Natural killer cell treated with Interleukin-12 subunit alpha and Interleukin-12 subunit beta and Interleukin-15 and Interleukin-18, amount 100 ng/mL, for 72 hours (primary cell): ENCODE measurements at places on chromosomes 12 and 14. TPM values are rescaled to one million over a fixed set of nuclear protein-coding genes. Genes with fewer than 3 reads are reported as not detected.

- no peaks in the 10 kb centered on the region for H3K36me3 ChIP-seq
- DNase-seq = no peak
- peak overlapping the region; percentile 90 for H3K27ac ChIP-seq
Measured at GRCh38 chr14:93333631-93334103, 831 bp upstream of the BTBD7 start.

- H3K27ac ChIP-seq = peak overlapping the region; percentile 75
- H3K36me3 ChIP-seq = no peaks in the 10 kb centered on the region
- peaks cover 53% of the 10 kb centered on the region for H3K4me1 ChIP-seq
- peak overlapping the region; percentile 97 for H3K4me3 ChIP-seq
- H3K27me3 ChIP-seq = no peaks in the 10 kb centered on the region
Measured at GRCh38 chr12:122081083-122081696, 2.6 kb downstream of the MLXIP start.

GRCh38 chr12:132194556-132194955, 50.3 kb downstream of the NOC4L start:
- no peaks in the 10 kb centered on the region for H3K27me3 ChIP-seq
- H3K4me1 ChIP-seq = no peaks in the 10 kb centered on the region
- no peak overlapping the region for H3K27ac ChIP-seq
- DNase-seq = no peak
- no peak overlapping the region for H3K4me3 ChIP-seq
- H3K36me3 ChIP-seq = no peaks in the 10 kb centered on the region

DNA sequence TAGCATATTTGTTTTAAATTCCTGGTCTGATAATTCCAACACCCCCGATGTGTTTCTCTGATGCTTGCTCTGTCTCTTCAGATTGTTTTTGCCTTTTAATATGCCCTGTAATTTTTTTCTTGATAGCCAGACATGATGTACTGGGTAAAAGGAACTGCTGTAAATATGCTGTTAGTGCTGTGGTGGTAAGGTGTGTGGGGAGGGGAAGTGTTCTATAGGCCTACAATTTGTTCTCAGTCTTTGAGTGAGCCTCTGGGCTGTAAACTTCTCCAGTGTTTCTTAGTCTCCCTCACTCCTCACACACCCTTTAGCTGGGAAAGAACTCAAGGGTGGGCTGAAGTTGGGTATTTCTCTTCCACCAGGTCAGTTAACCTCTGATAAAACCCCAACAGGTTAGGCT, 147.0 kb upstream of the OR4E1 start:
- no peak overlapping the region for H3K4me3 ChIP-seq
- peaks cover 6% of the 10 kb centered on the region for H3K4me1 ChIP-seq
- no peak for DNase-seq
- H3K27me3 ChIP-seq = peaks cover 38% of the 10 kb centered on the region
- H3K27ac ChIP-seq = no peak overlapping the region

OAS2 gene
- 59.2 TPM for total RNA-seq

- H3K4me3 ChIP-seq = no peak overlapping the region
- H3K27me3 ChIP-seq = no peaks in the 10 kb centered on the region
- H3K36me3 ChIP-seq = peaks cover 6% of the 10 kb centered on the region
- no peak overlapping the region for H3K27ac ChIP-seq
- DNase-seq = no peak
- H3K4me1 ChIP-seq = no peaks in the 10 kb centered on the region
Measured at GRCh38 chr14:35708062-35708461, 101.0 kb downstream of the RALGAPA1 start.

KRT74 gene
- not detected for total RNA-seq

GRCh38 chr14:74571901-74572725, 39.9 kb downstream of the LTBP2 start:
- H3K4me1 ChIP-seq = peaks cover 35% of the 10 kb centered on the region
- no peaks in the 10 kb centered on the region for H3K36me3 ChIP-seq
- DNase-seq = no peak
- peaks cover 77% of the 10 kb centered on the region for H3K27me3 ChIP-seq
- peak overlapping the region; percentile 64 for H3K4me3 ChIP-seq
- peak overlapping the region; percentile 26 for H3K27ac ChIP-seq

ADCY6 gene
- 0.40 TPM for total RNA-seq

DNA sequence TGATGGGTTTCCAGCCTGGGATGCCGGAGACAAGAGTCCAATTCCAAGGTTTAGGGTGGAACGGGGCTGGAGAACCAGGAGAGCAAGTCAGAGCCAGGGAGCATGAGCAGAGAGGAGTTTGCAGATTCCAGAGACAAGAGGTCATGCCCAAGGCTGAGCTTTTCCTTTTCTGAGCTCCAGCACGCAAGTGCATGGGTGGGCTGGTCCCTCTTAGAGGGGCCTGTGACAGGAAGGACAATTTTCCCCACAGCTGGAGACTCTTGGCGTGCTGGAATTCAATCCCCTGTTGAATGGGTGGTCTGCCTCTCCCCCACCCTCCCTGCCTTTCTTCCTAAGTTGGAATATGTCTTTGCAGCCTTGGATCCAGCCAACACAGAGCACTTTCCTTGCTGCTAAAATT, 431.9 kb downstream of the BCL11B start:
- H3K36me3 ChIP-seq = no peaks in the 10 kb centered on the region
- H3K27me3 ChIP-seq = peaks cover 14% of the 10 kb centered on the region
- H3K4me1 ChIP-seq = peaks cover 6% of the 10 kb centered on the region
- DNase-seq = no peak
- H3K4me3 ChIP-seq = no peak overlapping the region

DNA sequence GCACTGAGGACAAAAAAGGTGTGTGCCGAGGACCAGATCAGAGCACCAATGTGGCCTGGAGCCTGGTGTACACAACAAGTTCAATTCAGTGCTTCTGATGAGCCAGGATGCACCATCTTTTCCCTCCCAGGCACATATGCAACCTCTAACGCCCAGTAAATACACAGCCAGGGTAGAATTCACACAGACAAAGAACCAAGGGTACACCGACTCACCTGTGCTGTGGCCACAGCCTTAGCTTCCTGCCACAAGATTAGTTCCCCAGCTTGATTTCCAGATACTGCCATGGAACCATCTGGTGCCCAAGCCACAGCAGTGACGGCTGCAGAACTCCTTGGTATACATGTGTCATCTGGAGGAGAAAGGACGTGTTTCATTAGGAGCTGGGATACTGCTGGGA, 29.4 kb downstream of the PARP2 start:
- DNase-seq = no peak
- peaks cover 3% of the 10 kb centered on the region for H3K4me1 ChIP-seq
- H3K36me3 ChIP-seq = peaks cover 22% of the 10 kb centered on the region
- H3K4me3 ChIP-seq = no peak overlapping the region
- H3K27ac ChIP-seq = no peak overlapping the region

B3GNT4 gene
- total RNA-seq = not detected

CCND2 gene
- total RNA-seq = 1,190 TPM

ZFYVE26 gene
- 38.0 TPM for total RNA-seq

DNA sequence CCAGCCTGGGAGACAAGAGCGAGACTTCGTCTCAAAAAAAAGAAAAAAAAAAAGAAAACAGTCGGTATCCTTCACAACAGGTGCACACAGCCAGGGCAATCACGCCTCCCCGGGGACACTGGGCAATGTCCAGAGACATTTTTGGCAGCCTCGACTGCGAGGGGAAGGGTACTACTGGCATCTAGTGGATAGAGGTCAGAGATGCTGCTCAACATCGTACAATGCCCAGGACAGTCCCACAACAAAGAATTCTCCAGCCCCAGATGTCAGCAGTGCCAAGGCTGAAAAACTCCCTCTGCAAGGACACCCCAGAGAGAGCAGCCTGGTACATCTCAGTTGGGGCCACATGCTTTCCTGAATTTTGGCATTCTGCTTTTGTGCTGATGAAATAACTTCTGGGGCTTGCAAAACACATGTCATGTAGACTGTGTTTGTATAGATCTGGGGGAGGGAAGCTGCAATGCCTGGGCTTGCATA, 21.5 kb downstream of the ALDH2 start:
- no peaks in the 10 kb centered on the region for H3K36me3 ChIP-seq
- H3K4me3 ChIP-seq = no peak overlapping the region
